ENCODE measurements at places on chromosomes 11 and 22. TPM values are rescaled to one million over a fixed set of nuclear protein-coding genes. Genes with fewer than 3 reads are reported as not detected.

Gene MS4A12
- total RNA-seq, result not detected

Gene PPP6R2
- total RNA-seq, result 9.1 TPM

Gene FIBIN
- not detected for total RNA-seq

Gene OR51E2
- total RNA-seq, result not detected

Gene UPK3A
- not detected for total RNA-seq

Gene OSM
- not detected for total RNA-seq

Gene TEX12
- not detected for total RNA-seq

Gene MRGPRE
- not detected for total RNA-seq

Gene DDIAS
- 17.9 TPM for total RNA-seq

Gene SMC1B
- not detected for total RNA-seq

Gene CYB561A3
- 45.0 TPM for total RNA-seq

Gene SLC22A9
- total RNA-seq, result not detected

Gene KCNQ1
- total RNA-seq, result 0.23 TPM

Gene CDON
- total RNA-seq, result 1.7 TPM

Gene ENTHD1
- total RNA-seq, result not detected

Gene MED17
- 21.3 TPM for total RNA-seq

Gene HYLS1
- 12.9 TPM for total RNA-seq

Gene HOATZ
- not detected for total RNA-seq

Gene OR2AT4
- total RNA-seq, result not detected

Measured in A549 treated with Mapracorat at 1 μM for 4 hours (cell line).